ENCODE measurements at places on chromosomes 3 and 15.

GRCh38 chr3:104520228-104520655 is 846.5 kb upstream of the ALCAM start:
- DNase-seq, result no peak

GRCh38 chr15:52060501-52060900 is 41.5 kb downstream of the MAPK6 start:
- no peak for DNase-seq

DNA sequence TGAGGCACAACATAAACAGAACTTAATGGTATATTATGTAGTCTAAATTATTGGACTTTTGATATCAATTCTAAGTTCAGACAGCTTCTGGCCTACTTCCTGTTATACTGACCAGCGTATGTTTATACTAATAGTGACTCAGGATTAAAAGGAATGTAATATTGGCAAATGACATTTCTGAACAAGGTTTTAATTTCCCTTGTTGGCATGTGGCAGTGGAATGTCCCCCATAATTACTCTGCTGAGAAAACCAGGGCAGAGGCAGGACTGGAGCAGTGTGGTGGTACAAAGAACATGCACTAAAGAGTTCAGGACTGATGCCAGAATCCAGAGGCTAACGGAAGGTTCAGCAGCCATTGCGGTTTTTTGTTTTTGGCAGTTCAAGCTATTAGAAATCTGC is 184.0 kb downstream of the KCNAB1 start:
- DNase-seq, result peak; percentile 59

DNA sequence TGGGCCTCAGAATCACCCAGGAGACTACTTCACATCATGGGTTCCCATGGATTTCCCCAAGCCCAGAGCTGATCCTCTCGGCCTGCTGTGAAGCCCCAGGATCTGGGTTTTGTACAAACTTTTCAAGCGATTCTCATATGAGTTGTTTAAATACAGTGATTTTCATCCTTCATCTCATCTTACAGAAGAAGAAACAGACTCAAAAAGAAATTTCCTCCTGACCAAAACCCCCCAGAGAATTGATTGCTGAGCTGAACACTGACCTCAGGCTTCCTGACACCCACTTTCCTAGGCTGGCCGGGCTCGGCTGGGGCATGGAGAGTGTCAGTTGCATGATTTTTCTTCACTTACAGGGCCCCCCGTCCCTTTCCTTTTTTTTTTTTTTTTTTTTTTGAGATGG is 60.3 kb downstream of the BDH1 start:
- DNase-seq, result no peak

DNA sequence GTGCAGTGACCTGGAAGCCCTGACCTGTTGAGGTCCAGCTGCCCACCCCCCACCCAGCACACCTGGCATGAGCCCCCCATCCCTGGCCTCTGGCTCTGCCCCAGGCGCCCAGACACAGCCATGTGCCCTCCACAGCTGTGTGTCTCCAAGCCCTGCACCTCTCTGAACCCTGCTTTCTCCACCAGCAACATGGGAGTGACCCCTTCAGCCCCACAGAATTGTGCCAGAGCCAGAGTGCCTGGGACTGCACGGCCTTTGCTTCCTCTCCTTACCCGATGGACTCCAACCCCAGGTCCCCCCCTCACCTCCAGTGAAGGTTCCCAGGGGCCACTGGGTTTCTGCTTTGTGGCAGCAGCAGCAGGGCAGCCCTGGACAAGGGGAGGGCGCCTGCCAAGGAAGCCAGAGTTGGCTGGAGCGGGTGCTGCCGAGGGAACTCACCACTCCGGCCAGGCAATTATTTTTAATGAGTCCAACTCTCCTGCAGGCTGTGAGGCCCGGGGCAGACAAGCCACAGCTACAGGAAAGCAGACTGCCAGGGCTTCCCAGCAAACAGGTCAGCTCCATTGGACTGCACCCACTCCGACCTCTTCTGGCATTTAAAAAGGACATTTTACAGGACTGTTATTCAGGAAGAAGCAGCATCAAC is 24.1 kb downstream of the PRR20G start:
- no peak for DNase-seq

DNA sequence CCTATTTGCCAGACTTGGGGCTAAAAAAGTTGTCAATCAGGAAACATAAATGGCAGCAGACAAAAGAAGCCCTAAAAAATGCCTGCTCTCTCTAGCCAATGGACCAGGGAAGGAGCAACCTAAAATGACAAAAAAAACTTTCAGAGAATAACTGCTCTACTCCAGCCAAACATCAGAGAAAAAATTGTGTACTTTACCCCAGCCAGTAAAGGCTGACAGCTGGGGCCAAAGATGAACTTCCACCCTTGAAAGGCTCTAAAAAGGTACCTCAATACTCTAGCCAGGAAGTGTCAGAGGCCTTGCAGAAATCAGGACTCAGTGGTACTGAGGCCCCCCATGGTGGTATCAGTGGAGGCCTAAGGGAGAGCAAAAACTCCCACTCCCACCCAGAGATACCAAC is 18.4 kb downstream of the C3orf70 start:
- no peak for DNase-seq

DNA sequence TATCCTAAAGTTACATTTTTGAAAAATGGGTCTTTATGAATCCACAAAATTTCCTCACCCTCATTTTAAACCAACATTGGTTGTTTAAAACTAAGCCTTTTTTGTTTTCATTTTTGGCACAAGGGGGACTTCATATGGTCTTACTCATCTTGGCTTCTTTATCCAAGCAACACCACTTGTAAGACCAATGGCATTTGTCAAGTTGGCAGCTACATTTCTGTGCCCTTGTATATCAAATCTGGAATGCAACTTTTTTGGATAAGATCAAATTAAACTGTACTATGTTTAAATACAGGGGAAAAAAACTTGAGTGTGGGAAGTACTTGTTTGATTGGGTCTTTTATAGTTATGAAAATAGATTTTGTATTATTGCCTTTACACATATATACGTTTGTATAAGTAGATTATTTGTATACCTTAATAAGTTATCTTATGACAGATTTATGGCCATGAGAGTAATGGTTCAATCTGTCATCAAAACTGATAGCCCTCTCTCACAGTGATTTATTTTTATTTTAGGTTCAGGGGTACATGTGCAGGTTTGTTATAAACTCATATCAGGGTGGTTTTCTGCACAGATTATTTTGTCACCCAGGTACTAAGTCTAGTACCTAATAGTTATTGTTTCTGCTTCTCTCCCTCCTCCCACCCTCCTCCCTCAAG is 43.4 kb downstream of the GPR160 start:
- DNase-seq, result no peak

GRCh38 chr3:193344486-193344885 is 34.1 kb downstream of the ATP13A5 start:
- no peak for DNase-seq

- DNase-seq, result no peak
These were observed 181.8 kb downstream of the OXSM start for GRCh38 chr3:25971736-25972135.

GRCh38 chr3:64167351-64167750 is 57.9 kb downstream of the PRICKLE2 start:
- no peak for DNase-seq

Measured in breast epithelium (tissue), 4 donors.